ENCODE measurements at places on chromosomes 7 and 10. TPM values are rescaled to one million over a fixed set of nuclear protein-coding genes. Genes with fewer than 3 reads are reported as not detected.

HOXA2 gene
- 2.9 TPM for total RNA-seq

DNA sequence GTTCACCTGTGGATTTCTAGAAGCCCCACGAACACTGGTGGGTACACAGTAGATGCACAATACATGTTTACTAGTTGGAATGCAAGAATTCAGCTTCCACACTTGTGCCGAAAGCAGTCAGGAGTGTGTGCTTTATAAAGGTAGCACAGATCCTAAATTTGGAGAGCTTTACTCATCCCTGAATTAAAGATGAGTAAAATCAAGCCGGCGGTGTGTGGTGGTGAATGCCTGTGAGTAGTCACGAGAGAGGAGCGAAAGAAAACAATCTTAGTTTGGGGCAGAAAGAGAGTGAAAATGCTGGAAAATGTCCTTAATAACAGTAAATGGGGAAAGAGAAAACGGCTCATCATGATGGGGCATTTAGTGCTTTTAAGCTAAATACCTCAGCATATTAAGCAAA is 13.6 kb upstream of the ENO4 start:
- H3K36me3 ChIP-seq: no peaks in the 10 kb centered on the region
- no peak for DNase-seq

DNA sequence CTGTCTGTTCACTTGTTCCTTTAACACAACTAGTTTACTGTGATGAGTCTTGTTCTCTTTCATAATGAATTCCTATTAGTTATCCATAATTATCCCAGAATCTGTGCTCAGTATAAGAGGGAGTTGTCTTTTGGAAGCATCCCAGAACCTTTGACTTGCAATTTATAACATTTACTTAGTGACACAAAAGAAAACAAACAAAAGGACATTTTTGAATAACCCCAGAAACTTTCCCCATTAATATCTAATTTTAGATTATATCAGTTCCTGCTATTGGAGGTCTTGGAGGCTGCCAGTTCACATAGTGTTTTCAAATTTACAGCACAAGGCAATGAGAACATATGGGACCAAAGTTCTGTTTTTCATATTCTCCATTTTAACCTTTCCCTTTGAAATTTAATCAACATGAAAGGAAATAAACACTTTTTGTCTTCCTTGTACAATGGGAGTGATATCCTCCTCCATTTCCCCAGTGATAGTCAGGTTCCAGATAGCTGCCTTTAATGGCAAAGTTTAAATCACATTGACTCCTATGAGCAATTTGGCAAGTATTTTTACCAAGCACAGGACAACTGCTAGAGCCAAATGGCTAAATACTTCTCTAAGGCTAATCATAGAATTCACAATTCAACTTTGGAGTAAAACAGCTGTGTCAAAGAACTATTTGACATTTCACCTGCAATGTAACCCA is 37.1 kb upstream of the GNAT3 start:
- no peaks in the 10 kb centered on the region for H3K36me3 ChIP-seq
- no peaks in the 10 kb centered on the region for H3K4me1 ChIP-seq
- H3K4me3 ChIP-seq: no peak overlapping the region
- no peak for DNase-seq
- H3K27me3 ChIP-seq: no peaks in the 10 kb centered on the region

PTPRE gene
- total RNA-seq: 0.44 TPM

GRCh38 chr10:129949891-129950291 is 14.2 kb downstream of the EBF3 start:
- no peak for DNase-seq
- H3K27ac ChIP-seq: no peak overlapping the region
- H3K36me3 ChIP-seq: no peaks in the 10 kb centered on the region
- H3K4me3 ChIP-seq: no peak overlapping the region

- no peaks in the 10 kb centered on the region for H3K36me3 ChIP-seq
- H3K27ac ChIP-seq: no peak overlapping the region
- H3K4me3 ChIP-seq: no peak overlapping the region
- DNase-seq: no peak
Measured at GRCh38 chr10:48505394-48506112, 99.3 kb downstream of the ARHGAP22 start.

DNA sequence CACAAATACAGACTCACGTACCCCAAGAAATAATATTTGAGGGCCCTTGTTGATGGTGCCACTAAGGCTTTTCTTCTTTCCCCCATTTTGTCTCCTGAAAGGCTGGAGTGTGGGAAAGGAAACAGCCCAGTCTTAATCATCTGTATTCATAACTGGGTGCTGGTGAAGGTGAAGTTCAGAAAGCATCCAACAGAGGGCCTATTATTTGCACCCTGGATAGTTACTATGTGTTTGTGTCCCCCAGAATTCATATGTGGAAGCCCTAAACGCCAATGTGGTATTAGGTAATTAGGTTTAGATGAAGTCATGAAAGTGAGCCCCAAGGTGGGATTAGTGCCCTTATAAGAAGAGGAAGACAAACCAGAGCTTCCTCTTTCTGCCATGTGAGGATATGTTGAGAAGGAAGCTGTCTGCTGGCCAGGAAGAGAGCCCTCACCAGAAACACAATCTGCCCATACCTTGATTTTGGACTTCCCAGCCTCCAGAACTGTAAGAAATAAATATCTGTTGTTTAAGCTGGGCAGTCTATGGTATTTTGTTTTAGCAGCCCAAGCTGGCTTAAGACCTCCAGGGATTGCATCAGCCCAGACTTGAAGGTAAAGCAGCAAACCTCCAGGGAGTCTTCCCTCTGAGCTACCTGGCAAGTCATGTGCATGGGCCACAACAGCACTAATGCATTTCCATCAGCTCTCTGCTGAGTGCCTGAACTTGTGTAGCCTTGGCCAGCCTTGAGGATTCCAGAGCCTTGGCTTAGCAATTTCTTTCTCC is 90.0 kb upstream of the ADRB1 start:
- H3K4me3 ChIP-seq: no peak overlapping the region
- no peak for DNase-seq
- no peaks in the 10 kb centered on the region for H3K27me3 ChIP-seq
- 0 out of 2 replicates have a peak, but pooled peaks cover 6% of the 10 kb centered on the region for H3K4me1 ChIP-seq
- peak overlapping the region; percentile 8 for H3K27ac ChIP-seq
- H3K36me3 ChIP-seq: no peaks in the 10 kb centered on the region

- H3K27me3 ChIP-seq: no peaks in the 10 kb centered on the region
- no peak overlapping the region for H3K27ac ChIP-seq
- H3K36me3 ChIP-seq: no peaks in the 10 kb centered on the region
- peaks cover 27% of the 10 kb centered on the region for H3K4me1 ChIP-seq
Measured at GRCh38 chr10:43249151-43249961, 17.5 kb downstream of the RASGEF1A start.

GRCh38 chr10:45249978-45250693 is 65.3 kb downstream of the OR13A1 start:
- DNase-seq: peak; percentile 60
- H3K36me3 ChIP-seq: no peaks in the 10 kb centered on the region
- no peaks in the 10 kb centered on the region for H3K4me1 ChIP-seq
- peak overlapping the region; percentile 44 for H3K4me3 ChIP-seq
- H3K27me3 ChIP-seq: peaks cover 6% of the 10 kb centered on the region

DNA sequence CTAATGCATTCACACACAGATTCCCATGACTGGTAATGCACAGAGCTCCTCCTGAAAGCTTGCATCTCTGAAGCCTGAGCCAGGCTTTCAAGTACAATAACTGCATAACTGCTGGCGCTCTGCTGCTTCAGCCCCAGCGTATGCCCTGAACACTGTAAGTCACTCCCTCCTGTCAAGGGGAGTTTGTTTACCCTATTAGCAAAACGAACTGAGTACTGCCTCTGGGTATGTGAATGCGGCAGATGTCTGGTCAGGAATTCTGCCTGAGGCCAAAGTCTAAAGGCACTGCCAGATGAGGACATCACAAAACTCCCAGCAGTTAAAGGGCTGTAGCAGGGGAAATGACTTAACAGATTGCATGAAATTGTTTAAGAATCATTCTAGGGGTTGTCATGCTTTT is 97.7 kb downstream of the NRCAM start:
- no peaks in the 10 kb centered on the region for H3K4me1 ChIP-seq
- peak; percentile 27 for DNase-seq
- no peak overlapping the region for H3K4me3 ChIP-seq
- H3K36me3 ChIP-seq: no peaks in the 10 kb centered on the region

- no peak overlapping the region for H3K4me3 ChIP-seq
- no peak overlapping the region for H3K27ac ChIP-seq
- no peak for DNase-seq
- no peaks in the 10 kb centered on the region for H3K4me1 ChIP-seq
- H3K27me3 ChIP-seq: no peaks in the 10 kb centered on the region
- H3K36me3 ChIP-seq: no peaks in the 10 kb centered on the region
Measured at GRCh38 chr7:134651991-134652390, 5.3 kb downstream of the BPGM start.

- DNase-seq: no peak
- H3K4me1 ChIP-seq: peaks cover 22% of the 10 kb centered on the region
- no peak overlapping the region for H3K4me3 ChIP-seq
- no peaks in the 10 kb centered on the region for H3K27me3 ChIP-seq
- H3K36me3 ChIP-seq: no peaks in the 10 kb centered on the region
Measured at GRCh38 chr10:73893426-73893825, 17.5 kb upstream of the PLAU start.

ENO4 gene
- 0.15 TPM for total RNA-seq

- no peak overlapping the region for H3K27ac ChIP-seq
- H3K27me3 ChIP-seq: no peaks in the 10 kb centered on the region
- no peak overlapping the region for H3K4me3 ChIP-seq
- no peak for DNase-seq
Measured at GRCh38 chr10:2464483-2464882, 602.9 kb upstream of the PFKP start.

GRCh38 chr7:138388673-138389491 is 71.2 kb upstream of the TRIM24 start:
- no peak overlapping the region for H3K4me3 ChIP-seq
- DNase-seq: peak; percentile 17
- no peak overlapping the region for H3K27ac ChIP-seq
- no peaks in the 10 kb centered on the region for H3K36me3 ChIP-seq
- no peaks in the 10 kb centered on the region for H3K4me1 ChIP-seq
- no peaks in the 10 kb centered on the region for H3K27me3 ChIP-seq

TRIM56 gene
- total RNA-seq: 37.4 TPM

DNA sequence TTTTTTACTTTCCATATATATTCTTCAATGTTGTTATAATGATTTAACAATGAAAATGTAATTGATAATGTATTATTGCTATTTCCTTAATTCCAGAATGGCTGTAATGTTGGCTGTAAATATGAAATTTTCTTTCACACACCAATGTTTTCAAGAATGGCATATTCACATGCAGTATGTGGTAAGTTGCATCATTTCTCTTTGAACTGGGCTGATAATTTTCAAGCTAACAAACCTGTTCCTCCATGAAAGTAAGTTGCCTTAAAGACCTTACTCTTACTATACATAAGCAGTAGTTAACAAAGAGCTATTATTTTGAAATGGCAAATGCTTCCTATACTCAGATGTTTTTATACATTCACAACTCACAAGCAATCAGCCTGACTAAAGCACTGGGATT is 154.5 kb downstream of the TMEM168 start:
- no peak overlapping the region for H3K27ac ChIP-seq
- H3K4me3 ChIP-seq: no peak overlapping the region
- no peaks in the 10 kb centered on the region for H3K27me3 ChIP-seq

DNA sequence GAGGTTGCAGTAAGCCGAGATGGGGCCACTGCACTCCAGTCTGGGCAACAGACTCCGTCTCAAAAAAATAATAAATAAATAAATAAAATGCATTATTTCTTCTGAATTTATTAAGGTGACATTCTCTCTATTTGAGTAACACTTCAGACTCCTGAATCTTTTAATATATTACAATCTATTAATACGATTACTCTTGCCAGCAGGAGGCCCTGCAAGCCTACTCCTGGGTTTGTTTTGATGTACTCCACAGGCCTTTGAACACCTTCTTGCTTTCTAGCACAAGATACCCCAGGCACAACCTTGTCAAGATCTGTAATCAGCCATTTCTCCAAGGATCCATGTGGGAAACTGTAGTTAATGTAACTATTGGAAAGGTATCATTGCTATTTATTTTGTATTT is 63.5 kb downstream of the COBL start:
- H3K4me1 ChIP-seq: no peaks in the 10 kb centered on the region
- no peak for DNase-seq
- no peak overlapping the region for H3K4me3 ChIP-seq
- H3K27me3 ChIP-seq: no peaks in the 10 kb centered on the region

SLC26A4 gene
- total RNA-seq: 0.05 TPM

DNA sequence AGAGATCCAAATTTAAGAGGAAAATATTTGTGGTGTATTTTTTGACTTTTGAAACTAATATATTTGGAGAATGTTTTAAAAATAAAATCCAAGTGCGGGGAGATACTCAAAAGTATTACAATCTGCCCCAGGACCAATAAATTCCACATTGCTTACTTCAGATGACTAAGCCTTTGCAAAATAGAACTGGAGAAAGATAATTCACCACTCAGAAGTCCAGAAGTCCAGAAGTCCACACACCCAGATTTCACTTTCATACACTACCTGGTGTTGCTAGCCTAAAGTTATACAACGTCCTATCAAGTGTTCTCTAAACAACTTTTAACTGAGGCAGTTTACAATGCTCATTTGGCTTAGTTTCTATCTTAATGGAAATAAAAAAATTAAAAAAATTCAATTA is 487.0 kb upstream of the SEMA3D start:
- H3K36me3 ChIP-seq: no peaks in the 10 kb centered on the region
- no peaks in the 10 kb centered on the region for H3K27me3 ChIP-seq
- no peak overlapping the region for H3K27ac ChIP-seq
- H3K4me3 ChIP-seq: no peak overlapping the region

DNA sequence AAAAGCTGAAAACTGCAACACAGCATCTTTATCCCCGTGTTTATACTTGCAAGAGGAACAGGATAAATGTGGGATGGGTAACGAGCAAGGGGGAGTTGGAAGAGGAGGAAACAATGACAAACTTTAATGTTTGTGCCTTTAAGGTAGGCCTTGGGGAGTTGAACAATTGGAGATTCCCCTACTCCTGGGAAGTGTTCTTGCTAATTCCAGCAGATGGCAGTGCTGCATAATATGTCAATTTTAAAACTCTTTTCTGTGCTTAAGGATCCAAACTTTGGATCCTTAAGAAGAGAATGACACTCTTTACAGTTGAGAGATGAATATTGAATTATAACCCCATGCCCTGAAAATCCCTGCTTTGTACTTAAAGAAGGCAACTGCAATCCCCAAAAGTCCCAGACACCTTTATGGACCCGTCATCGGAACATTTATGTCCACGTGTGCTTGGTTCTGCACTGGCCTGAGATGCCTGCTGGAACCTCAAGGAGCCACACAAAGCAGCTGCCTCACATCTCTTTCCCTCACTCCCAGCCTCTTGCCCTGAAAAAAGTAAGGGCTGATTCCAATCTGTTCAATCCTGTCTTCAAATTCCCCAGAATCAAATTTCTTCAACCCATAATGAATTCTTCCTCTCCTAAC is 12.0 kb downstream of the IFIT5 start:
- peak; percentile 47 for DNase-seq
- H3K4me3 ChIP-seq: no peak overlapping the region
- no peaks in the 10 kb centered on the region for H3K27me3 ChIP-seq
- H3K27ac ChIP-seq: no peak overlapping the region
- no peaks in the 10 kb centered on the region for H3K36me3 ChIP-seq
- no peaks in the 10 kb centered on the region for H3K4me1 ChIP-seq

GRCh38 chr10:102367441-102367840 is 28.1 kb upstream of the NFKB2 start:
- H3K27ac ChIP-seq: no peak overlapping the region
- peaks cover 23% of the 10 kb centered on the region for H3K36me3 ChIP-seq
- no peaks in the 10 kb centered on the region for H3K27me3 ChIP-seq
- no peak overlapping the region for H3K4me3 ChIP-seq
- no peaks in the 10 kb centered on the region for H3K4me1 ChIP-seq

OR13A1 gene
- not detected for total RNA-seq

Data from Panc1 (cell line).